Stimulated activated CD8-positive, alpha-beta memory T cell treated with anti-CD3 and anti-CD28 coated beads, Interleukin-7, amount 100 ng/mL, for 48 hours (primary cell): ENCODE measurements at places on chromosomes 16 and 17.

- no peak for DNase-seq
Observed at GRCh38 chr16:1042866-1043265, 29.7 kb upstream of the SSTR5 start.

- no peak for DNase-seq
Observed at GRCh38 chr16:67169642-67170167, 633 bp upstream of the NOL3 start.

DNA sequence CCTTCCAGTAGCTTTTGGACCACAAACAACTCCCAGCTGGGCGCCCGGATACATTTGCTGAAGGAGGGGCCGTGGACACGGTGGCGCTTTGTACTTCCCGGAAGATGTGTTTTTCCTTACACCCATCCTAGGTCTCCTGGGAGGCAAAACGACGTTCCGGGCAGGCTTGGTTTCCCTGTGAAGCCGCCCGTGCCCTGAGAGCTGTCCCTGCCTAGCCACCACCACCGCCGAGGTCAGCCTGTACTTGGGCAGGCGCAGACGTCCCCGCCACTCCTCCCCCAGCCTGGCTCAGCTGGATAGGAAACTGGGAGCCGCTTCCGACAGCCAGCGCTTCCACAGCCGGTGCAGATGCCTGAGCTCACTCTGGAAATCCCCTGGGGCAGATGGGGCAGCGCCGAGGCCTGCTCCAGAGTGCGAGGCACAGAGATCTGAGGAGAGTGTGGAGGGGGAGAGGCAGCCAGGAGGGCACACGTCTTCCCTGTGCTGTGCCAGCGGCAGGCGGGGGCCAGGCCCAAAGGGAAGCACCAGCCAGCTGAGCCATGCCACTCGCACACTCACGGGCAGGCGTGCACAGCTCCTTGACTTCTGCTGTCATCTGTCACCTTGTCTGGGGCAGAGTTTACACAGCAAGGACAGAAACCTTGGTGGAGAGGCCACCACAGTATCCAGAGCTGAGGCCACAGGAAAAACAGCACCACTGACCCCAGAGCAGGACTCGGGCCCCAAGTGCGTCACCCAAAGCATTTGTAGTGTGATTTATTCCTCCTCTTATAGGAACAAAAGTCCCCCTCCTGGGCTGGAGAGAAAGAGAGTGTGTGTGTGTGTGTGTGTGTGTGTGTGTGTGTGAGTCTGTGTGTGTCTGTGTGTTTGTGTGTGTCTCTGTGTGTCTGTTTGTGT lies 3.0 kb downstream of the RHBDF2 start:
- DNase-seq, result no peak

GRCh38 chr17:77205396-77206125 lies 64.8 kb downstream of the SEC14L1 start:
- DNase-seq, result no peak
